ENCODE measurements at places on chromosomes 1 and 21. TPM values are rescaled to one million over a fixed set of nuclear protein-coding genes. Genes with fewer than 3 reads are reported as not detected.

DNA sequence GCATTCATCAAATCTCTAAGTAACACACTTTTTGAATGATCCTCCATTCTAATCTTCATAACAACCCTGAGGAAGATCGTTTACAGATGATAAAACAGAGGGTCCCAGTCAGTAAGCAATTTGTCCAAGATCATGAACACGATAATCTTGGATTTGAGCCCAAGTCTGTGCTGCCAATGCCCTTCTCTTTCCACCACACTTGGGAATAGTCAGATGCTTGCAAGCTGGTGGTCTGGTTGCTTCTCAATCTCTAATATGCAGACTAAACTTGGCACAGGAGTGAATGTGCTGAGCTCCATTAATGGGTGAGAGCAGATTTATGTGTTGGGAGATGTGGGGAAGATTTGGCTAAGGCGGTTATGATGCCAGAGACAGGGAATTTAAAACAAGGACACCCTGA is 430.6 kb upstream of the DAB1 start:
- no peak for DNase-seq

DNA sequence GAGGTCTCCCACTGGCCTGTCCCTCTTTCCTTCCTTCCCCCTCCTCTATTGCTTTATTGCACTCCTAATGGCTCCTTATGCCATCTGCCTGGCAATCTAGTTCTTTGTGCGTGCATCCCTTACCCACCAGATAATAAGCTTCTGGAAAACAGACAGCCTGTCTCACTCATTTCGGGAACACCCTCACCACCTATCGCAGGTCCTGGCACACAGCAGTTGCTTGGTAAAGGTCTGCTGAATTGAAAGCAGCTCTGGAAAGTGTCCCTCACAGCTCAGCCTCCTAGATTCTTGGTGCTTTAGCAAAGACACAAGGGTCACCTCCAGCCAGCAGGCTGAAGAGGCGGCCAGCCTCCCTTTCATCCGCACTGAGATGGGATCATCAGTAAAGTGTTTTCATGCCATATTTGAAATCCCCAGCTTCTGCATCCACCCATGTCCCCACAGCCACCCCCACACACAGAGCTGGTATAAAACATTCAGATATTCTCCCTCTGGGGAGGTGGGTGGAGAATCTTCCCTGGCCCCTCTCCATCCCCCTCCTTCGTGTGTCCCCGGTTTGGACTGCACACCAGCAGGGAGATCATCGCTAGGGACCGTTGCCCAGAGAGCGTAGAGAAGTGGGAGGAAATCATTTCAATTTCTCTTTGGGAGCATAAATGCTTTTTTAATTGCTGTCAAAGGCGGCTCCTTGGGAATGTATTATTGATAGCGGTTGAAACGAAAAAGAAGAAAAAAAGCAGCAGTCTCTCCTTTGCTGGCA is 29.1 kb upstream of the ATP2B4 start:
- peak; percentile 82 for DNase-seq

- no peak for DNase-seq
Measured at GRCh38 chr1:169869426-169869825, 24.3 kb downstream of the SCYL3 start.

DNA sequence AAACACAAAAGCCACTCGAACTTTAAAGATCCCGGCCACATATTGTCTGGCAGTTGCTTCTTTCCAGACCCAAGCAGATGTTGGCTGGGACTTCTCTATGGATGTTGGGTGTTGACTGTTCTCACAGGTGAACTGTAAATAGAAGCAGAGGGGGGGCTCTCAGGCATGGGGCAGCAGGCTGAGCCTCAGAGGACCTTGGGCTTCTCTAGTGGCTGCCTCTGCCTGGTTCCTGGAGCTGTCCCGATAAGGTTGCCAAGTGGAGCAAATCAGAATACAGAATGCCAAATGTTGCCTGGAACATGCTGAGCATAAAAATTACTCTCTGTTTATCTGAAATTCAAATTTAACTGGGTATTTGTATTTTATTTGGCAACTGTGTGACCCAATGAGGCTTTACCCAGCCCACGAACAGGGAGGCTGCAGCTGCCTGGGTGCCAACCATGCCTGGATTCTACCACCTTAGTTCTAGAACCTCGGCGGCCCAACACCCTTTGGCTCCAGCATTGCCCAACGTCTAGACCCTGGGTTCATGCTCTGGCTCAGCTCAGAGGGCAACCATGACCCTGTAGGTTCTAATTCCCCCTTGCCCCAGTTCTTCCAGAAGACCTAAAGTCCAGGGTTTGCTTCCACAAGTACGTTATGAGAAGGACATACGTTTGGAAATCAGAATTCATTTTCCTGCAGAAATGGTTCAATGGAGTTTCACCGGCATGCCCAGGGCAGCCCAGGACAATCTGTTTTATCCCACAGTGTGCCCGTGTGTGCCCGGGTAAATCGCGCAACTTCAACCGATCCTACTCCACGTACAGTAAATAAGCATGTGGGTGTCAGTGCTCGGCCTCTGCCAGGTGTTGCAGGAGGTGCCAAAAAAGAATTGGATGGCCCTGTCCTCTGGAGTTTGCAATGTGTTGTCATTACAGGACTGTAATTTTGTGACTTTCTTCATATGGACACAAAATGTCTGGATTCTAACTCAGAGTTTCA is 5.4 kb upstream of the SLC45A1 start:
- DNase-seq, result no peak

- no peak for DNase-seq
Measured at GRCh38 chr1:206727981-206728696, 42.4 kb upstream of the IL19 start.

GRCh38 chr1:5779608-5780323 is 212.5 kb downstream of the NPHP4 start:
- DNase-seq, result no peak

DNA sequence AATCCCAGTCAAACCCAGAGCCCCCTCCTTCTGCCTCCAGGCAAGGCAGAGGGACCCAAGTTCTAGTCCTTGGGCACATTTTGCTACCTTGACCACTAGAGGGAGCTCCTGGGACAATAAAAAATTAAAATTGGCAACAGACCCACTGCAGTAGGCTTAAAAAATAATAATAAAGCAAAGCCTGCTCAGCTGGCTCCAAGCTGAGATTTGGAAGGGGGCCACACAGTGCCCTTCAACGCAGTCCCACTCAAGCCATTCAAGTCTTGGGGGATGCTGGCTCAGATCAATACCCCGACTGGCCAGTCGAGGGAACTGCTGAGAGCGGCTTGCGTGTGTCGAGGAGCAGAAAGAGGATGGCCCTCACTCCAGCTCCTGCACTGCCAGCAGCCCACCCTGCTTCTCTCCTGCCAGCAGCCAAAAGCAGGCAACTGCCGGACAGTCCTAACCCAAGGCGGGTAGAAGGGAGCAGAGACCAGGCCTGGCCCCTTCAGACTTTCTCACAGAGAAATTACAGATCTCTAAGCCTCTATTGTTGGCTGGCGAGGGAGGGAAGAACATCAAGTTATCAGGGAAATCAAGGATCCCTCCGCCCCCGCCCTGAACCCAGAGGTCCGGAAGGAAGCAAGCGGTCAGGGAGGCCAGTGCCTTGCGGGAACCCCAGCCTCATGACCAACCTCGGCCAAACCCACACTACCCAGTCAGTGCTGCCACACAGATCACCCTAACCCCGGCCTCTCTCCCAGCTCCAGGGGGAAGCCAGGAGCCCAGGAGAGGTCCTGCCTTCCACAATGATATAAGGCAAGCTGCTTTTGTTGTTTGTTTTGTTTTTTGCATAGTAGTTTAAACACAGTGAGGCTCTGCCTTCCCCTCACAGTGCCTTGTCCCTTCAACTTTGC is 4.9 kb upstream of the ALDH4A1 start:
- DNase-seq, result peak; percentile 69

DNA sequence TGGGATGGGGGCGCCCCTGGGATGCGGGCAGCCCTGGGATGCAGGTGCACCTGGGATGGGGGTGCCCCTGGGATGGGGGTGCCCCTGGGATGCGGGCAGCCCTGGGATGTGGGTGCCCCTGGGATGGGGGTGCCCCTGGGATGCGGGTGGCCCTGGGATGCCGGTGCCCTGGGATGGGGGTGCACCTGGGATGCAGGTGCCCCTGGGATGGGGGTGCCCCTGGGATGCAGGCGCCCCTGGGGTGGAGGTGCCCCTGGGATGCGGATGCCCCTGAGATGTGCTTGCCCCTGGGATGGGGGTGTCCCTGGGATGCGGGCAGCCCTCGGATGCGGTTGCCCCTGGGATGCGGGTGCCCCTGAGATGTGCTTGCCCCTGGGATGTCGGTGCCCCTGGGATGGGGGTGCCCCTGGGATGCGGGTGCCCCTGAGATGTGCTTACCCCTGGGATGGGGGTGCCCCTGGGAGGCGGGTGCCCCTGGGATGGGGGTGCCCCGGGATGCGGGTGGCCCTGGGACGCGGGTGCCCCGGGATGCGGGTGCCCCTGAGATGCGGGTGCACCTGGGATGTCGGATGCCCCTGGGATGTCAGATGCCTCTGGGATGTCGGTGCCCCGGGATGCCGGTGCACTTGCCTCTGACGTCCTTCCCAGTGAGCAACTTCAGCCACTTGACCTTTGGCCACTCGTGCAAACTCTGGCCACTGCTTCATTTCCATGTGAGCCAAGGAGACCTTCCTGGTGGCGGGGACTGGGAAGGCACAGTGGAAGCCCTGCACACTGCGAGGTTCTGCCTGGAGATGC is 37.3 kb upstream of the SLC19A1 start:
- DNase-seq, result no peak

DNA sequence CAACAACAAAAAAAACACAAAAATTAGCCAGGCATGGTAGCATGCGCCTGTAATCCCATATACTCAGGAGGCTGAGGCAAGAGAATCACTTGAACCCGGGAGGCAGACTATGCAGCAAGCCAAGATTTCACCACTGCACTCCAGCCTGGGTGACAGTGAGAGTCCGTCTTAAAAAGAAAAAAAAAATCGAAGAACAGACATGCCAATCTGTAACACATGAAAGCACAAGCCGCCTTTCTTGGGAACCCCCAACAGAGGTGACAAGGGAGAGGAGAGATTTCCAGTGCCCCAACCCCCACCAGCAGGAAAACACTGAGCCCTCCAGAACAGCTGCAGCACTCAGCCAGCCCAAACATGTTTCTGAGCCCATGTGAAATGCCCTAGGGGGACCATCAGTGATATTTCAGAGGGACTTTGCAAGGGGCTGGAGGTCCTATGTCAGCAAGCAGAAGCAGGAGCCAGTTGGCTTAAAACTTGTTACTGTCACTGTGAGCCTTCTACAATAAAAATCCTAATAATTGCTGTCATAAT is 14.2 kb upstream of the EFNA1 start:
- DNase-seq, result no peak

- no peak for DNase-seq
Measured at GRCh38 chr1:183004141-183004540, 19.1 kb upstream of the LAMC1 start.

- no peak for DNase-seq
Measured at GRCh38 chr1:175314300-175314699, 121.7 kb upstream of the KIAA0040 start.

DNA sequence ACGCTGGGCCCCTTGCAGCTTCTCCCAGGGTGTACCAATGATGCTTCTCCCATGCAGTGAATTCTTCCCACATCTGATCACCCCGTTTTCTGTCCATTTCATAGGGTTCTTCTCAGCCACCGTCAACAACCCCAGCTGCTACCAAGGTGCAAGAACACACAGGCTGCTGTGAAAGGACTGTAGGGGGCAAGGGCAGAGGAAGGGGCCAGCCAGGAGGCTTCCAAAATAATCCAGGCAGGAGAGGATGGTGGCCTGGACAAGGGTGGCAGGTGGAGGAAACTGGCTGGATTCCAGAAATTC is 113.3 kb upstream of the WNT4 start:
- no peak for DNase-seq

- no peak for DNase-seq
Measured at GRCh38 chr1:155499263-155499662, 63.3 kb downstream of the ASH1L start.

DNA sequence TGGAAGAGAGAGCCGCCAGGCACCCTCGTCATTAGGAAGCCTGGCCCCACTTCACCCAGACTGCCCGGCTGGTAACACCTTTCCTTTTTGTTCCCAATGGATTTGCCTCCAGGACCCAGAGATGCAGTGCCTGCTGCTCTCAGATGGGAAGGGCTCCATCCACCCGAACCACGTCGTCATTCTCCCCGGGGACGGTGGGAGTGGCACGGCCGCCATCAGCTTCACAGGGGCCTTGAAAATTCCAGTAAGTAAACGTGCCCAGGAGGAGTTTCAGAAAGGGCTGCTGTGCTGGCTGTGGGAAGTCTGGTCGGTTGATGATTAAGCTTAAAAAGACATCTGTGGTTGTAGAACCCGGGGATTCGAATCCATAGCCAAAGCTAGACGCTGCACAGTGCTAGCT is 45.2 kb downstream of the SLC37A1 start:
- DNase-seq, result no peak

- DNase-seq, result peak; percentile 57
Measured at GRCh38 chr1:63968663-63969440, 195.0 kb downstream of the ROR1 start.

DNA sequence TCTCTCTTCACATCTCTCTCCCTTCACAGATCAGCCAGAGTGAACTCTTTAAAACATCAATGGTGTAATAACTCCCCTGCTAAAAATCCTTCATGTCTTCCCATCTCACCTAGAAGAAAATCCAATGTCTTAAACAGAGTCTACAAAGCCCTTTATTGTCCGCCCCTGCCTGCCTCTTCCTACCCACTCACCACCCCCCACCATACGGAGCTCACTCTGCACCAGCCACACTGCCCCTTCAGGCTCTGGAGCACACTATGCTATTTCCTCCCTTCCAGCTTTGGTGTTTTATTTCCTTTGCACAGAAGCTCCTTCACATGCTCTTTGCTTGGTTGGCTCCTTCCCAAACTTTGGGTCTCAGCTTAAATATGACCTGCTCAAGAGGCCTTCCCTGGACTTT is 10.2 kb downstream of the CAMK1G start:
- DNase-seq, result no peak

DNA sequence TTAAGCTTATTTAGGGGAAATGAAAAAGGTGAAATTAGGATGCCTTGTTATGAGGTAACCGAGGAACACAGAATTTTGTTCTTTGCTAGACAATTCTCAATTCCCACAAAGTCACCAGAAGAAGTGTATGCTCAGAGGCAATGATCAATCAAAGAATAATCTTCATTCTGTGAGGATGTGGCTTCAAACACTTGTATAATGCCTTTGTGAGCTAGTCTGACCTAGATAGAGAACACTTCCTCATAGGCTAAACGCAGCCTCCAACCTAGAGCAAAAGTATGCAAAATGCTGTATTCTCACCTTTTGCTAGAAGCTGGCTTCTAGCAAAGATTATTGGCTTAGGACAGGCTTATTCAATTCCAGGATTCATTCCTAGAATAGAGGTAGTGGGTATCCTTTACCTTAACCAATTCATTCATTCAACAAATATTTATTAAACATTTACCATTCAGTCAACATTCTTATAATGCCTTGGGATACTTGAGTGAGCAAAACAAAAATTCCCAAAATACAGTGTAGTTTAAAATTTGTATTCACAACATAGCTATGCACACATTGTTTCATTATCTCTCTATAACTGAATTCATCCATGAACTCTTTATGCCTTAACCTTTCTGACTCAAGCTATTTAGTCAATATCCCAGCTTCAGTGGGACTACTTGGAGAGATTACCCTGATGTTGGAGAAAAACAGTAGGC is 530.2 kb downstream of the PTPRC start:
- DNase-seq, result no peak

GRCh38 chr21:23017989-23018388 is 2019.8 kb downstream of the NCAM2 start:
- no peak for DNase-seq

- no peak for DNase-seq
Measured at GRCh38 chr1:12039164-12039525, 19.8 kb downstream of the MIIP start.

The CSDE1 gene
- 1,317 TPM for total RNA-seq

The KLF17 gene
- total RNA-seq, result not detected

The STIL gene
- total RNA-seq, result 0.81 TPM

The TMOD4 gene
- 0.50 TPM for total RNA-seq

The DDOST gene
- 165 TPM for total RNA-seq

The LIN9 gene
- 17.7 TPM for total RNA-seq

All from heart left ventricle (tissue), 16 donors.